Right ventricle myocardium inferior (tissue), 1 donor: ENCODE measurements at places on chromosomes 1 and 21.

- DNase-seq, result no peak
Measured at GRCh38 chr1:59511476-59512465, 214.9 kb downstream of the FGGY start.

DNA sequence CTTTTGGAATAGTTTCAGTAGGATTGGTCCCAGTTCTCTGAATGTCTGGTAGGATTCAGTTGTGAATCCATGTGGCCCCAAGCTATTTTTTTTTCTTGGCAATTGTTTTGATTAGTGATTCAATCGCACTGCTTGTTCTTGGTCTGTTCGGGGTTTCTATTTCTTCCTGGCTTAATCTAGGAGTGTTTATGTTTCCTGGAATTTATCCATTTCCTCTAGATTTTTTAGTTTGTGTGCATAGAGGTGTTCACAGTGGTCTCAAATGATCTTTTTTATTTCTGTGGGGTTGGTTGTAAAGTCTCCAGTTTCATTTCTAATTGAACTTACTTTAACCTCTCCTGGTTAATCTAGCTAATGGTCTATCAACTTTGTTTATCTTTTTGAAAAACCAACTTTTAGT lies 117.6 kb downstream of the NME7 start:
- no peak for DNase-seq

GRCh38 chr1:21523297-21523813 lies 14.1 kb downstream of the ALPL start:
- DNase-seq, result no peak

- peak; percentile 35 for DNase-seq
Measured at GRCh38 chr1:3790952-3791351, 5.3 kb downstream of the LRRC47 start.

DNA sequence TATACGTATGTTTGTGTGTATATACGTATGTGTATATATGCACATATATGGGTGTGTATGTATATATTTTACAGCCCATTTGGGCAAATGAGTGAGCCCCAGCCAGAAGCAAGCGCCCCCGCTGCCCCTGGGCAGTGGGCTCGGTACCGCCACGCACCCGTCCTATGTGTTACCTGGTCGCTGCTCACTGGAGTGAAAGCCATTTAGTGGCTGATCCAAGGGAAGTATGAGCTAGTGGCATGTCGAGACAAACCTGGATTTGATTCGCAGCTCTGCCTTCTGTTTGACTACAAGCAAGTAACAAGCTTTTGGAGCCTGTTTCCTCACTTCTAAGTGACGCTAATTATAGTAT lies 35.8 kb upstream of the JAK1 start:
- no peak for DNase-seq

GRCh38 chr21:25509862-25510261 lies 97.4 kb downstream of the MRPL39 start:
- DNase-seq, result no peak
